Cardiac fibroblast (primary cell): ENCODE measurements at places on chromosomes 1 and 21.

- DNase-seq, result peak; percentile 56
Measured at GRCh38 chr1:212987702-212988322, 27.9 kb downstream of the ANGEL2 start.

GRCh38 chr1:117162816-117163215 is 41.3 kb upstream of the TRIM45 start:
- DNase-seq, result no peak

DNA sequence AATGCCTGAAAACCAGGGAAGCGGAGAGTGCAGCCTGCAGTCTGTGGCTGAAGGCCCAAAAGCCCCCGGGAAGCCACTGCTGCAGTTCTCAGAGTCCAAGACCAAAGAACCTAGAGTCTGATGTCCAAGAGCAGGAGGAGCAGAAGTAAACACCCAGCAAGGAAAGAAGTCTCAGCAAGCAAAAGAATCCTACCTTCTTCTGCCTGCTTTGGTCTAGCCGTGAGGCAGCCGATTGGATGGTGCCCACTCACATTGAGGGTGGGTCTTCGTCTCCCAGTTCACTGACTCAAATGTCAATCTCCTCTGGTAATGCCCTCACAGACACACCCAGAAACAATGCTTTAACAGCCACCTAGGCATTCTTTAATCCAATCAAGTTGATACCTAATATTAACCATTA is 217.5 kb downstream of the PLA2G4A start:
- no peak for DNase-seq

DNA sequence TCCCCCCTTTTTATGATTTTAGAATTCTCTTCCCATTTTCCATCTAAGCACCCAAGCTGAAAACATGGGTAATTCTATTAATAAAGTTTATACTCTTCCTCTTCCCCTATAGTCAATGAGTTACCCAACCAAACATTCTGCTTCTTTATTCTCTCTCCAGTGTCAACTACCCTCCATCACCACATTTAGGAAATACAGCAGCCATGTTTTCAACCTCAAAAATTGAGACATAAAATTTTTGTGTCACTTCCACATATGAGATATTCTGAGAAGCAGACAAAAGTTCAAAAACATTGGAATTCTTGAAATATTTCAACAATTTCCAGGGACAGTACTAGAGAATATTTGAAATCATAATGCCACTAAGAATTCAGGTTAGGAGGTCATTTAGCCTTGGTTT is 64.8 kb upstream of the ATP1A1 start:
- no peak for DNase-seq

GRCh38 chr1:156879876-156880275 is 13.6 kb upstream of the PEAR1 start:
- DNase-seq, result no peak

- DNase-seq, result peak; percentile 75
Measured at GRCh38 chr1:159900086-159900680, at the start of gene CFAP45. Gene CFAP45 (minus strand): TSS chr1:159900165. CDS start chr1:159900098, 67 bp downstream.

DNA sequence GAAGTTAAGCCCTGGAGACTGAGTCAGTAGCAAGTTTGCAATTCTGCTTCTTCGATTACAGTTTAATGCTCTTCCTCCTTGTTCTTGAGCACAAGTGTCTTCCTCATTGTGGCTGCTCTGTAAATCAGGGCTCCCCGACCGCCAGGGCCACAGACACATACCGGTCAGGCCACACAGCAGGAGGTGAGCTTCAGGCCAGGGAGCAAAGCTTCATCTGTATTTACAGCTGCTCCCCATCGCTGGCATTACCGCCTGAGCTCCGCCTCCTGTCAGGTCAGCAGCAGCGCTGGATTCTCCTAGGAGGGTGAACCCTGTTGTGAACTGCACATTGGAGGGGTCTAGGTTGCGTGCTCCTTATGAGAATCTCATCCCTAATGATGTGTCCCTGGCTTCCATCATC is 1.7 kb upstream of the TRAPPC10 start:
- no peak for DNase-seq

DNA sequence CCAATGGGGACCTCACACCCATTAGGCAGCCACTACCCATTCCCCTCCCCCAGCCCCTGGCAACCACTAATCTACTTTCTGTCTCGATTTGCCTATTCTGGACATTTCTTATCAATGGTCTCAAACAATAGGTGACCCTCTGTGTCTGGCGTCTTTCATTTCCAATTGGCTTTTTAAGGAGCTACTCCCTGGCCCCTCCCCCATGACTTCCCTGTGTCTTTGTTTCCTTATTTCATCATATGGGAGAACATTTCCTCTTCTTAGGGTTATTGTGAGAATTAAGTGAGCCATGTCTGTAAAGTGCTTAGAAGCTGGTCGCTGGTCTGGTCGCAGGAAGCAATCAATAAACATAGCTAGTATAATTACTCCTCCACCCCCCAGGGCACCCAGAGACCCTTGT is 80.9 kb downstream of the SPSB1 start:
- DNase-seq, result peak; percentile 41

DNA sequence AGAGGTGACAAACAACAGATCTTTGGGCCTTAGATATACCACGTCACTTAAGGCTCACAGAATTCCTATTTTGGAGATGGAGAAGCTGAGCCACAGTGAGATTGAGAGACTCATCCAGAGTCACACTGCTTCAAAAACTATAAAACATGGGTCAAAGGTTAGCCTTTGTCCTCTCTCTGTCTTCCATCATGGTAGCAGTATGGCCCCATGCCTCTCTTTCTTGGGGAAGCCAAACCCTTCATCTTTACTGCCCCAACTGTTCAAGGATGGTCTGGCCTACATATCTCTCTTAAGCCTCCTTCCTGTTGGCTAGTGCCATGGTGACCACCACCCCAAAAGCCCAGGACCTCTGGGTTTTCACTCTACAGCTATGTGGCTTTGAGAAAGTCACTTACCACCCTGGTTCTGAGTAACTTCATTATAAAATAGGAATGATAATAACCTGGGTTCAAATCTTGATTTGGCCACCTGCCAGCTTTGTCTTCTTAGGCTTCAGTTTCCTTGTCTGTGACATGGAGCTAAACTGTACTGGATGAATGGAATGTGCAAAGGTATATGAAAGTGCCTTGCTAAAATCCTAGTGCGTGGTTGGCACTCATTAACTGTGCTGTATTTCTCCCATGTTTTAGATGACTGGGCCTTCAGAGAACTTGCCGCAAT is 85.9 kb upstream of the JUN start:
- no peak for DNase-seq

DNA sequence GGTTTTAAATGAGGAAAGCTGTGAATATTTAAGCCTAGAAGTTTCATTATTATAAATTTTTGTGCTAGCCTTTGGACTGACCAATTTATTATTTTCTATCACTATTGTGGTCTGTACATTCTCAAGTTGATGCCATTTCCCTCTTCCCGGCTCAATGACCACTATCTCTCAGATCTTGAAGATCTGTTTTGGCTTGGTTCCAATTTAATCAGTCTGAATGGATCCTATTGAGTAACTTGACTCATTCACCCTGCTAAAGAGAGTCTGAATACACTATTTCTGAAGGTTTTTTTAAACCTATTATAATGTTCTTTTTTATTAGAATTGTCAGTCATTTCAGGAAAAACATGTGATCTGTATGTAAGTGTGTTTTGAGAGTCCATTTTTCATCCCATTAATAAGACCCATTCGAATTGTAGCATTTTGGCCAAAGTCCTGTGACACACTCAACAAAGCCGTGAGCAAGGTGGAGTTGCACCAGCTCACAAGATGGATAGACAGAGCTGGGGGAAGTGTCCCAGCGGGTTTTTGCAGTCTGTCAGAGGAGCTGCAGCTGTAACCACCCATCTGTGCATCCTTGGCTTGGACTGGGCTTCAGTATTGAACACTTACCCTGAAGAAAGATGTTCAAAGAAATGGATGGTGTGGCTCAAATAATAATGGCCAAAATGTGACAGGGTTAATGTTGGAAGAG is 145.6 kb downstream of the NFIA start:
- DNase-seq, result no peak

- DNase-seq, result no peak
Measured at GRCh38 chr1:235892202-235892601, 25.5 kb upstream of the LYST start.

DNA sequence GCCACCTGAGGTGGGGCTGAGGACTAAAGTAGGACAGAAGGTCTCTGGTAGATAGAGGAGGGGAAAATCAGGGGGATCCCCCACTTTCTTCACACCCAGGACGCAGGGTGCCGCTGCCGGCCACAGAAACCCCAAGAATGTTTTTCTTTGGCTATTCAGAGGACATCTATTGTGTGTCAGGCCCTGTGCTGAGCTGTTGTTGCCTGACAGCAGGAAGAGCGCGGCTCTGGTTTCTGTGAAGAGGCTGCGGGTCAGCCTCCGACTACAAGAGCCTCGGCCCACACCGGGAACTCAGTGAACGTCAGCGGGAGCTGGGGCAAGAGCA is 407 bp upstream of the PIGV start:
- DNase-seq, result peak; percentile 77

DNA sequence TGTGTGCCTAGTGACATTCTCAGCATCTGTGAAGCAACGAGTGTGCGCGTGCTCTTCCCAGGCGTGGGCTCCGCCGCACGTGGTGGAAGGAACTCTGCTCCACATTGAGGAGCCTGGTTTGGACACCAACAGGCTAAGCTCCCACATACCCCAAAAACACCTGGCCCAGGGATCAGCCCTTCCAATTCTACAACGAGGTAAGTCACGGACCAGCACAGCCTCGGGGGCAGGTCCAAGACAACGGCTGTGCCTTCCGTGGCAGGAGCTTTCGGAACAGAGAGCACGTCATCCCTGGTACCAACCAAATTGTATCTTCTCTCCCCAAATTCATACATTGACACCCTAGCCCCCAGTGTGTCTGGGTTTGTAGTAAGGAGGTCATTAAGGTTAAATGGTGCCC is 27.2 kb upstream of the PDE9A start:
- DNase-seq, result no peak

GRCh38 chr1:67646145-67647035 is 38.6 kb upstream of the GADD45A start:
- peak; percentile 60 for DNase-seq

GRCh38 chr1:62175568-62176179 is 19.0 kb upstream of the L1TD1 start:
- peak; percentile 61 for DNase-seq

DNA sequence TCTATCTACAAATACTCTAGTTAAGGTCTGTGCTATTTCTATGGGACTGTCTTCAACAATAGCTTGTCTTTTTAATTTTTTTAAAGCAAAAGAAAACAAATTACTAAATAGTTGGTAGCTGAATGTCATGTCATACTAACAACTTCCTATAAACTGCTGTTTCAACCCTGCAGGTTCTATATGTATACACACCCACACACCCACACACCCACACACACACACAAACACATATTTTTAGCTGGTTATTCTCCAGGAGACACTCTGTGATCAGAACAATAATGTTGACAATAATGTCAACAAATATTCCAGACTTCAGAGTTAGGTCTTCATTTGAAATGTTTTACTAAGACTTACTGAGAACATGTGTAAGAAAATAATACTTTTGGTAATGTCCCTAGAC is 66.7 kb downstream of the AK5 start:
- DNase-seq, result no peak

- DNase-seq, result no peak
Measured at GRCh38 chr1:203609979-203610493, 16.6 kb upstream of the ATP2B4 start.

DNA sequence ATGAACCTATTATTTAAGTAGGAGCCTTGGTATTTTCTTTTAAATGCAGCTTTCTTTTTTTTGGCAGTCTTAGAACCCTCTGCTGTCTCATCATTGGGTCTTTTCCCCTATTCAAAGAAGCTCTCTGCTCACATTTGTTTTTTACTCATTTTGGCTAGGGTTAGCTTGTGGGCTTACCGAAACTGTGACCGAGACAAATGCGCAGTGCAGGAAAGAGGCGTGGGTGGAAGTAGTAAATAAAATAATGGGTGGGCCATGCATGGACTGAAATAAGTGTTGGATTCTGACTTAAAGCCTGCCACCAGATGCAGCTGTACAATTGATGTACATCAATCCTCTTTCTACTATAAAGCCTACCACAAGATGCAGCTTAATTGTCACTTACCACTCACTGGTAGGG is 14.7 kb downstream of the XPR1 start:
- no peak for DNase-seq

DNA sequence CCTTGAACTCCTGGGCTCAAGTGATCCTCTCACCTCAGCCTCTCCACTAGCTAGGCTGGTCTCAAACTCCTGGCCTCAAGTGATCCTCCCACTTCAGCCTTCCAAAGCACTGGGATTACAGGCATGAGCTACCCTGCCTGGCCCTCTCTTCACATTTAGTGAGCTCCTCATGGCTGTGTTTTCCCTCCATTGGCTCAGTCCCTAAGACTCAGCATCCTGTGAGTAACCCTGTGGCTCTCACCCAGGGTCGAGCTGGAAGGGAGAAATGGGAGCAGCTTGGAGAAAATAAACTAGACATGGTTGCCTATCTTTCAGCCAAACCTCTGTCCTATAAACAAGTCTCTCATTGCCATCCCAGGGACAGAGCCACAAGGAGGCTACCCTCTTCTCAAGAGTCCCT is 17.5 kb downstream of the NCF2 start:
- no peak for DNase-seq

DNA sequence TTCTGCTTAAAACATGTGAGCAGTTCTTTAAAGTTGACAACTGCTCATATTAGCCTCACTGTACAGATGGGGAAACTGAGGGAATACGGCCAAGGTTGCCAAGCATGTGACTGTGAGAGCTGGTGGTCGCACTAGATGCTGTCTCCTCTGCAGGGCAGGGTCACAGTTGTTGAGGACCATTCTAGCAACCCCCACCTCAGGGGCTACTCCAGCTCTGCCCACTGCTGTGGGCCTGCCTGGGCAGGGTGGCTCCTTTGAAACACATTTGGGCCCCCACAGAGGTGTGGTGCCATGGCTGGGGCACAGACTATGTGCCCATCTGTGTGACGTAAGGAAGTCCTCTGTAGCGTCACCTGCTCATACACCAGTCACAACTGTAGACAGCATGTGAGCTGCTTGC is 779 bp downstream of the THEM5 start:
- no peak for DNase-seq

DNA sequence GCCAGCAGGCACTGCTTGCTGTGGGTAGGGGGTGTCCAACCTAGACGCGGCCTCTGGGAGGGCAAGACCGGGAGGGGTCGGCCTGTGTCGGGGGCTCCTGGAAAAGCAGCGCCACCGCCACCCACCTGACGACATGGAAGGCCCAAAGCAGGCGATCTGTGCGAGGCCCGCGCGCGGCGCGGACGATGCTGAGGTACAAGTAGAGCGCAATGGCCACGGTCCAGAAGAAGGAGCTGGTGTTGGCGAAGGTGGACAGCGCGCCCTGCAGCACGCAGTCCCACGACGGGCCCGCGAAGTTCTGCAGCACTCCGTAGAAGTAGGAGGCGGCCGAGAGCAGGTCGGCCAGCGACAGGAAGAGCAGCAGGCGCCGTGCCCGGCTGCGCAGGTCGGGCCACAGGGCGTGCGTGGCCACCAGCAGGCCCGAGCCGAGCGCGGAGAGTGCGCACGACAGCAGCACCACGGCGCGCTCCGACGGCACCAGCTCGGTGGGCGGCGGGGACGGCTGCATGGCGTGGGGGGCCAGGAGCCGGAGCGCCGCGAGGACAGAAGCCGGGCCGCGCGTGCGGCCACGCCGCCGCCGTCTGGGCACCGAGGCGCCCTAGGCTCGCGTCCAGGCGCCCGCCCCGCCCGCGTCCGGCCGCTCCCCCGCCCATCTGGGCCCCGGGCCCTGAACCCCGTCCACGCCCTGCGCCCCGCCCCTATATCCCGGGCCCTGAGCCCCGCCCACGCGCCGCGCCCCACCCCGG is at the start of gene GPR157:
TSS of gene GPR157 (minus strand) at position 583 of the 746 bp plus-strand sequence. CDS start at position 508, 75 bp downstream.
- peak; percentile 89 for DNase-seq

- DNase-seq, result no peak
Measured at GRCh38 chr1:172155766-172156165, 264.7 kb upstream of the C1orf105 start.

- peak; percentile 78 for DNase-seq
Measured at GRCh38 chr1:170445096-170445495, 86.9 kb upstream of the GORAB start.

GRCh38 chr1:245686446-245687030 is 531.8 kb downstream of the KIF26B start:
- no peak for DNase-seq
